Stimulated activated CD8-positive, alpha-beta memory T cell treated with anti-CD3 and anti-CD28 coated beads, Interleukin-4, amount 100 ng/mL, for 48 hours (primary cell): ENCODE measurements at places on chromosomes 5 and 9.

- DNase-seq: no peak
Observed at GRCh38 chr9:113427629-113428028, 17.1 kb downstream of the C9orf43 start.

DNA sequence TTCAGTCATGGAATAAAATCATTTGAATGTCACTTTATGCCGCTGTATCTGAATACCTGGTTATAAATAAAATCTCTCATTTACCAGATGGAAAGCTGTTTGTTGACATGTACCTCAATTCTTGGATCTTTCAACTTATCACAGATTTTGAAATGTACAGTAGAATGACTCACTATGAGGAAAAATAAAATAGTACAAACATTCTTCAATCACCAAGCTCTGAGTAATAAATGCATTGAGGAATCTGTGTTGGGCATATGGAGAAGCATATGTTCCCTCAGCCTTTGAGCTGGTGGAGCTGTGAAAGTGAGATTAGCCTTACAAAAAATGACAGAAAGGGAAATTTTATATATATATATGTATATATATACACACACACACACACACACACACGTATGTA, 175.4 kb downstream of the KIAA0825 start:
- DNase-seq: no peak

DNA sequence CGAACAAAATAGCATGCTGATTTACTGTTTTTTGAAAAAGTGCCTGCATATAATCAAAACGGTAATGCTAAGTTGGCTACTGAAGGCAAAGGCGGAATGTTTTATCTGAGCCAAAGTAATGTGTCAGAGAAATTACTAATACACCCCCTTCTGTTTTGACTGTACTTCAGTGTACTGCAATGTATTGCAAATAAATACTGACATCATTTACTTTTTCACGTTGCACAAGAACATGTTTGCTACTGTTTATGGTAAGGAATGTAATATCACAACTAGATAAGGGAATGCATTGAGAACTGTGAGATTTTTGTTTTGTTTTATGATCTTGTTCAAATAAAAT, 813 bp upstream of the AGTPBP1 start:
- DNase-seq: no peak

DNA sequence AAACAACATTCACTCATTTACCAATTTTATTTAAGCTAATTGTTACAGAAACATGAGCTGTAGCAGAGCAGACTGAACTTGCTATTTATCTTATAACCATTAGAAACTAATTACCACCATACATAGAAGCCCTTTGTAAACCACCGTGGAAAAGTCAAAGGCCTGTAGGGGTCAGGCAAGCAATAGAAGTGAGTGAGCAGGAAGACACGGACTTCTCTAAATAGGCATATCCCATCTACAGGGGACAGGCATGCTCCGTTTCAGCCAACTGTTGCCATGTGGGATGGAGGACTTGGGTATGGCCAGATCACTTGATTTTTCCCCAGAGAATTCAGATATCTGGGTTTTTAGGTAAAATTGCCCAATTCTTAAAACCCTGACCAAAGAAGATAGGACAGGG, 44.8 kb downstream of the PRRC1 start:
- DNase-seq: no peak

DNA sequence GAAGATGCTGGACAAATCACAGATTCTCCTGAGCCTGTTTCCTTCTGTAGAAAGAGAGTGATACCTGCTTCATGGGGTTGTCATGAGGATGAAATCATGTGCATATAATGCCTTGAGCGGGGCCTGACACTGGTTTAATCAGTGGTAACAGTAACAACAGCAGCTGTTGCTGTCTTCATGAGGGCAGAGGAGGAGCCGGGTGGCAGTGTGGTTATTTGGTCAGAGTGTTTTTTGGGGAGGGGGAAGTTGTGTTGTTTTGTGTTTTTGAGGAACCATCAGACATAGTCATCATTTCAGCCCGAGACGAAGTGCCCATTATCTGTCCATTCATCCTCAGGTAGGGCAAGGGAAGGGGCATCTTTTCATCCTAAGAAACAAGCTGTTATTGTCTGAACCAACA, 44.0 kb downstream of the NEURL1B start:
- DNase-seq: no peak

- DNase-seq: no peak
Observed at GRCh38 chr9:15935661-15936305, 382.9 kb downstream of the CCDC171 start.

DNA sequence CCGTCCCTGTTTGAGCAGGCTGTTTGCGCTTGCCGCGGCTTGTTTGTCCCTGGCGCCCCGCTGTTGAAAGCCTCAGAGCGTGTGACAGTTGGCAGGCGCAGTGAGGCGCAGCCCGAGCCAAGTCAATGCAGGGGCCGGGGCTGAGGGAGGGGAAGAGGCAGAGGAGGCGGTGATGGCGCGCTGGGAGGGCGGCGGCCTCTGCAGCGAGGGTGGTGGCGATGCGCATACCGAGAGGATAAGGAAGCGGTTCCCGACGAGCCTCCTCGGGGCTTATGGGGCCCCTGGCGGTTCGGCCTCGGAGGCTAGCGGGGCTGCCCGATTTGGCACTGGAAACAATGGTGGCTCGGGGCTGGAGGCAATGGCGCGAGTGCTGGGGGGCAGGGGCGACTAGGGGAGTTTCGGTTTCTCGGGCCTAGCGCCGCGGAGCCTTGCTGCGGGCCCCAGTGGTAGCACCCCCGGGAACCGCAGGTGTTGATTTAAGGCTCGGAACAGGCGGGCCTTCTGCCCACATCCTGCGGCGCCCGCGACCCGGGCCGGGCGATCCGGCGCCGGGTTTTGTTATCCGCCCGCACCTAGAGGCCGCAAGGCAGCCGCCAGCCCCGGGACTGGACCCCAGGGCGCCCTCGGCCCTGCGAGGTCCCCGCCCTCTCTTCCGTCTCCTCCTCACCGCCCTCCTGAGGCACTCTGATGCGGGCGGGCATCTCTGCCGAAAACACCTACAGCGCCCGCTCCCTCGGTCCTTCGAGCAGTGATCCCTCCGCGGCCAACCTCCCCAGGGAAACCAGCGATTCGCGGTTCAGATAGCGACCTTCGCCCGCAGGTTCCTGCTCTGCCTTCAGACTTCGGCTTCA, 947 bp upstream of the LNPEP start:
- peak; percentile 95 for DNase-seq

DNA sequence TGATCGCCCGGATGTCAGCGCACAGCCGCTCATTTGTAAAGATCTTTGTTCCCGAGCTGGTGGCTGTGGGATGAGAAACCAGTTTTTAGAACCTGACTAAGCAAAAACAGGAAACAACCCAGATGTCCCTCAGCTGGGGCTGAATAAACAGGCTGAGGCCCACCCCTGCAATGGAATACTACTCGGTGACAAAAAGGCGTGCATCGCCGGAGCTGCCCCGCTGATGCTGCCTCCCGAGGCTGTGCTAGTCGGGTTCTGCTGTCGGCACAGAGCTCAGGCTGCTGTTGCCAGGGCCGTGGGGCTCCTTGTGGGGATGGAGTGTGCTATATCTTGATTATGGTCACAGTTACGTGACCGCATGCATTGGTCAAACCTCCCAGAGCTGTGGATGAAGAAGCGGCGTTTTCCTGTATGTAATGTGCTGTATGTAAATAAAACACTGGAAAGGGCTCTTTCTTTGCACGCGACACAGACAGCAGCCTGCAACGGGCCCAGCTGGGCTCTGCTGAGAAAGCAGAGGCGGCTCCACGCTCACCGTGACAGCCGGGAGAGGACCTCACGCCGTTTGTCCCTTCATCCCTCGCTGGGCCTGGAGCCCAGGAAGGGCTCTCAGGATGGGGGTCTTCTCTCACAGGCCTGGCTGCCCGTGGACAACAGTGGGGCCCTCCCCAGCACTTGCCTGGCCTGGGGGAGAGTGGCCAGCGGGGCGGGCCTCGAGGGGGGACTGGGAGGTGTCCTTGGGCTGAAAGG, 51.5 kb upstream of the RNU6ATAC start:
- no peak for DNase-seq

- no peak for DNase-seq
Observed at GRCh38 chr5:169861934-169862333, 118.4 kb downstream of the INSYN2B start.

- DNase-seq: no peak
Observed at GRCh38 chr5:3007577-3007976, 256.1 kb upstream of the IRX2 start.

DNA sequence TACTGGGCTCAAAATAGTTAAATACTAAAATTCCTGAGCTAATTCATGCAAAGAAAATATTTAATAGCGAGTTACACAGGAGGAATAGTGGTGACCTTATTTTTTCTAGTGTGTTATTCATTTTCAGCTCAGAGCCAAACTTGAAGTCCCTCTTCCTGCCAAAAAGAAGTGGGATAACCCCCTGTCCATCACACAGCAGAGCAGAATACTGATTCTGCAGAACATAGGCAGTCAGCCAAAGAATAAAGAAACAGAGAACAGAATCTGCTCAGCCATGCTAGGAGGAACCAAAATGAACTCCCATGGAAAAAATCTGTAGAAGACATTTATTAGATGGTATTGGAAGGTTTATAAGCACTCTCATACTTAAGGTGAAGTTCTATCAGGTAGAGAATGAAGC, 49.4 kb upstream of the GRIN3A start:
- no peak for DNase-seq

- DNase-seq: no peak
Observed at GRCh38 chr9:4559261-4560182, 69.3 kb downstream of the SLC1A1 start.

- DNase-seq: no peak
Observed at GRCh38 chr5:983238-983524, 25.4 kb upstream of the NKD2 start.

- no peak for DNase-seq
Observed at GRCh38 chr5:169914766-169915165, 65.5 kb downstream of the INSYN2B start.

DNA sequence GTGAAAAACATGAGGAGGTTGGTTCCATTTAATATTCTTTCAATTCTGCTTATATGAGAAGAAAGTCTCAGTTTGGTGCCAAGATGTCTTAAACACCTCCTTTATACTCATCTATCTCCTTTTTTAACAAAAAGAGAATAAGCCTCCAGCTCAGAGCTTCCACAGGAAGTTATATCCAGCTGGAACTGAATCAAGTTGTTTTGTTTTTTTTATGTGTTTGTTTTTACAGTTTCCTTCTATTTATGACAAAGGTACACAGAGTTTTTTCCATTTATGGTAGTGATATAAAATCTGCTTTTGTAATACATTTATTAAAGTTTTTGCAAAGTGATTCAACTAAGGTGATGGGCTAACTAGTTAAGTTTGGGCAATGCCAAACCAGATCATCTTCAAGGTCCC, 10.4 kb downstream of the SPARC start:
- no peak for DNase-seq

GRCh38 chr9:69637817-69638200, 34.4 kb downstream of the APBA1 start:
- no peak for DNase-seq

DNA sequence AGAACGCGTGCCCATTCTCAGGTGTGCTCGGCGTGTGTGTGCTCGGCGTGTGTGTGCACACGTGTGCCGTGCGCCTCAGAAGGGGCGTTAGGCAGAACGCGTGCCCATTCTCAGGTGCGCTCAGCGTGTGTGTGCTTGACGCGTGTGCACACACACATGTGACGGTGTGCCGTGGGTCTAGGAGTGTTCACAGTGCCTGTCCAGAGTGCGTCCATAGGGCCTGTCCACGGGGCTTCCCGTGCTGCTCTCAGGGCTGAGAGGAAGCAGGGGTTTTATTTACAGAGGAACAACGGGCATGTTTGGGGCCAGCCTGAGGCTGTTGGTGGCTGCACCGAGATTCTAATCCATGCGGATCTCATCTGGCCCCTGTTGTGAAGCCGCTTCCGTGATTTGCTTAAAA, 14.2 kb upstream of the AHRR start:
- no peak for DNase-seq

DNA sequence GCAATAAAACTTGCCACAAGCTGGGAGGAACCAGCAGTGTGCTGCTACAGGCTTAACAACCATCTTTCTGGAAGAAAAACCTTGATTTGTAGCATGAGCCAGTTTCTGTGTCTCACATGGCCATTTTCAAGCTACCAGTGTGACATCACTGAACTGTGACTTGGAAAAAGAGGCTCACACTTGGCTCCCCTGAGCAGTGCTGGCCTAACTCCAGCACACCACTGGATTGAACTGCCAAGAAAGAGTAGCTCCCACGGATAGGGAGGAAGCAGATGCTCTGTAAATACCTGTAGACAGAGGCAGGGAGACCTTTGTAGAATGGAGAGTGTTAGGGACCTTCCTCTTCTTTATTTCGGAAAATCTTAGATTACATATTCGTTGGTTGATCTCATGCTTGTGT, 197.9 kb downstream of the SH3GL2 start:
- no peak for DNase-seq

DNA sequence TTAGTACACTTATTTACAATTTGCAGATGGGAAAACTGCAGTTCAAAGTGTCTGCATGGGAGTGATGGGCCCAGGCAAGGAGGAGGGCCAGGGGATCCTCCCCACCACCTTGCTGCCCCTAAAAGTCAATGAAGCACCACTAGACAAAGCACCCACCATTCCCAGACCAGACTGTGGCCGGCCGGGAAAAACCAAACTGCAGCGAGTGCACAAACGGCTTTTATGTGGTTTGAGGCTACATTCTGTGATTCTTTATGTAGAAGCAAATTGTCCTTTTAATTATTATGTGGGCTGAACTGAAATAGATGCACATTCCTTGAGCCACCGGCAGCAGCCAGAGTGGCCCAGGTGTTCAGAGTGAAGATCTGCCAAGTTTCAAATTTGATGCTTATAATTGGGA, 585.3 kb upstream of the KLF4 start:
- no peak for DNase-seq

- no peak for DNase-seq
Observed at GRCh38 chr9:127216210-127216887, 48.2 kb upstream of the GARNL3 start.

GRCh38 chr5:115661101-115661500, 35.3 kb upstream of the TMED7 start:
- no peak for DNase-seq

DNA sequence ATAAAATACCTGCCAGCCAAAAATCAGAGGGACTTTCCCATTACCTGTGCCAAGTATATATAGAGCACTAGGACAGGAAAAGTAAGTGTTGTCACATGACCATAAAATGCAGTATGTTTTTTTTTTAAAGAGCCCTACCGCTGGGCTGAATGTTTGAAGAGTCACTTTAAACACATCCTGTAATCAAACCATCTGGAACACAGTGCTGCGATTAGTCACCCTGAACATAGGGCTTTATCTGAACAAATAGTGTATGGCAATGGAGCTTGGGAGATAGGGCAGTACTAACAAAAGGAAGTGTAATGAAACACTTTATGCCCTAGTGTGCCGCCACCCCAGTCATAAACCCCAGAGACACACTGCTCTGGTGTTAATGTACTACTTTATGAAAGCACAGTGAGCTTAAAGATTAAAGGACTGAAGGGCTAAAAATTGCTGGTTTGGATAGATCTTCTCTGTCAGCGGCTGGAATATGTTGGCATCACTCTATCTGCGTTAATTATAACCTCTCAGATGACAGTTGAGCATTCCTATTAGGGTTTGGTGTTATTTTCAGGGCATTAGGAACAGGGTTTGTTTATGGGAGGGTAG, 90.4 kb downstream of the ZNF608 start:
- DNase-seq: no peak

- no peak for DNase-seq
Observed at GRCh38 chr9:95598236-95598635, 81.5 kb upstream of the PTCH1 start.
